ENCODE measurements at places on chromosomes 2 and 18.

- DNase-seq, result no peak
Measured at GRCh38 chr18:9047715-9048114, 54.8 kb upstream of the NDUFV2 start.

- DNase-seq, result no peak
Measured at GRCh38 chr2:232505856-232506255, 14.3 kb upstream of the PRSS56 start.

DNA sequence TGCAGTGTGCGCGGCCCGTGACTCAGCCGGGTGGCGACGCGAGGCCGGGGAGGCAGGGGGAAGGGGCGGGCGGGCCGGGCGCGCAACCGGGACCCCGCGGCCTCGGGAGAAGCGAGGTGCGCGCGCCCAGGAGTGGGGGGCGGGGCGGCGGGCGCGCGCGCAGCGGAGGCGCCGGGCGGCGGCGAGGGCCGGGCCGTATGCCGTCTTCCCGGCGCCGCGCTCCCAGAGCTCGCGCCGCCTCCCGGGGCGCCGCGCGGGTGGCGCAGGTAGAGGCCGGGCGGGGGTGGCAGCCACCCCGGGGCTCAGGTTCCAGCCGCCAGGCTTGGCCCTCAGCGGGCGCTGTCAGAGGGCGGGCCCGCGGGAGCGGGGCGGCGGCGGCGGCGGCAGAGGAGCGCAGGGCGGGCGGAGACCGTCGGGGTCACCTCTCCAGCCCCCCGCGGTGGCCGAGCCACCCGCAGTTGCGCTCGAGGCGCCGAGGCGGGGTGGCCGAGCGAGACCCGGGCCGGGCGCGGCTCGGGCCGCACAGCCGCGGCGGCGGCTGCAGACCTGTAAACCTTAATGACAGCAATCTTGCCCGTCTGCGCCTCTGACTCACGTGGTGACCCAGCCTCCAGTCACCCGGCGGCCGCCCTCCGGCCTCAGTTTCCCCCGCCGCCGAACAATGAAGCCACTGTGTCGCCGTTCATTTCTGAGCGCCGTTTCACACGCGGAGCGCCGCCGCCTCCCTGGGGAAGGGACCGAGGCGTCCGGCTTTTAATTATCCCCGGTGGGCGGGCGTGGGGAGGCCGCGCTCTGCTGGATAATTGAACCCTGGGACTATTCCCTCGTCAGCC, 25.3 kb upstream of the SMAD7 start:
- DNase-seq, result peak; percentile 47

GRCh38 chr18:45437366-45437765, 177.9 kb upstream of the SLC14A2 start:
- DNase-seq, result no peak

DNA sequence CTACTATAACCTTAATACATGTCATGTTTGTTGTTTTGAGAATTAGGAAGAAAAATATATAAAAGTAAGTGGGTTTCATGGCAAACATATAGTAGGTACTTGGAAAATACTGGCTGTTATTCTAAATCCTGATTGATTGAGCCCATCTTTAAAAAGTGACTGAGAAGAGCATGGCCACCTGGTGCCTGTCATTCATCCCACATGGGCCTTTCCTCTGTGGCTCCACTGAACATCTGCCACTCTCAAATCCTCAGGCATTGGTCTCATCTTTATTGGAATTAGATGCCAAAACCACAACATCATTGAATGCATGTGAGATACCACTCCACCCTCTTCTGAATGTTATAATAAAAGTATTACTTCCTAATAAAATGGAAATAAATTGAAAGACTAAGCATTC, 101.6 kb upstream of the TTN start:
- no peak for DNase-seq

DNA sequence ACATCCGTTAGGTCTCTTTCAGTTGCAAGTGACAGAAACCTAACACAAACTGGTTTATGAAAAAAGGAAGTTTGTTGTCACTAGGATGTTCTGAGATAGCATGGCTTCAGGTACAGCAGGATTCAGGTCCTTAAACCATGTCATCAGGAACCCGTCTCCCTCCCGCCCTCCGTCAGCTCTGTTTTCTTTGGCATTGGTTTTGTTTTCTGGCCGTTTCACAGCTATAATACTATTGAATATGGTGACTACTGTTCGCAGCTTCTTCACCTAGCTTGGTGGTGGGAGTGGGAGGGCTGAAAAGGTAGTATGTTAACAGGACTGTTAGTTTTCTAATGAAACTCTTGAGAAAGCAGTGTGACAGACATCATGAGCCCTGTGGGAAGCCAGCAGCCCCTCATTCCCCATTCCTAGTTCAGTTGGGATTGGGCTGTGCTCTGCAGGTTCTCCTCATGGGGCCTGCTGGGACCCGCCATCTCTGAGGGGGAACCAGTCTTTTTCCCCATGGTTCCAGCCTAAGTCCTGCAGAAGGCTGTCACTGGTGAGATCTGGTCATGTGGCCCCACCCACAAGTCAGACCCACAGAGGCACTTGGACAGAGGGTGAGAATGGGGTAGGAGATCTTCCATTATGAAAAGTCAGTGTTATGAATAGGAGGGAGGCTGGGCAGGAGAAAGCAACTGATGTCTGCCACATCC, 12.1 kb downstream of the PTMA start:
- no peak for DNase-seq

GRCh38 chr2:25042321-25043240, 705 bp downstream of the EFR3B start:
- DNase-seq, result peak; percentile 27

DNA sequence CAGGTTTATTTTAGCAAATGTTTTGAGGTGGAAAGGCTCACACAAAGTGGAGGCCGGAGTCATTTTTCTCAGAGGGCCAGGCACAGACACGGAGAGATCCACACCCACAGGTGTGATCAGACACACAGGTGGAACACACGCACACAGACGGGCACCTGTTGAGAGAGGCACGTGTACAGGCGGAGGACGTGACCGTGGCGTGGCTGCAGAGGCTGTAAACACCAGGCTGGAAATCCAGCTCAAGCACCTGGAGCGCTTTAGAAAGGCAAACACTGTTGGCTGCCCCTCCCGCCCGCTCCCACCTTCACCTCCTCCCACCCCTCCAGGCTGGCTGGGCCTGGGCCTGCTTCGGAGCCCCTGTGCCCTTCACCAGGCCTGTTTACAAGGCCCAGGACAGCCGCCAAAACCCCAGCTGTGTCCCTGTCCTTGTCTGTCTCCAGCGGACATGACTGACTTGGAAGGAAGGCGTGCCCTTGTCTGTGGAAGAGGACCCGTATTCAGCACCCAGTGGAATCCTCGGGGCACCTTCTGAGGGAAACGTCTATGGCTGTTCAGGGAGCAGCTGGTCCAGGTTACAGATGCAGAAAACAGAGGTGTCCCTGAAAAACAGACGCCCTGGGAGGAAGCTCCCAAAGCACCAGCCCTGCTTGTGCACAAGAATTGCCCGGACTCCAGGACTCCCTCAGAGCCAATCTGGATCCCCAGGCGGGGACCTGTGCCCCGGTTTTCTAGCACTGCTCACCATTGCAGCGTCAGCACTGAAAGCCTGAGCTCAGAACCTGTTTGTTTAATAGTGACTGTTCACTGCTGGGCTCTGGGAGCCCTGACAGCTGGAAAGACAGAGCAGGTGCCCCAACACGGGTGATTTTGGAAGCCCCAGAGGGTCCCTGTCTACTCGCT, 134.3 kb upstream of the HAAO start:
- no peak for DNase-seq

DNA sequence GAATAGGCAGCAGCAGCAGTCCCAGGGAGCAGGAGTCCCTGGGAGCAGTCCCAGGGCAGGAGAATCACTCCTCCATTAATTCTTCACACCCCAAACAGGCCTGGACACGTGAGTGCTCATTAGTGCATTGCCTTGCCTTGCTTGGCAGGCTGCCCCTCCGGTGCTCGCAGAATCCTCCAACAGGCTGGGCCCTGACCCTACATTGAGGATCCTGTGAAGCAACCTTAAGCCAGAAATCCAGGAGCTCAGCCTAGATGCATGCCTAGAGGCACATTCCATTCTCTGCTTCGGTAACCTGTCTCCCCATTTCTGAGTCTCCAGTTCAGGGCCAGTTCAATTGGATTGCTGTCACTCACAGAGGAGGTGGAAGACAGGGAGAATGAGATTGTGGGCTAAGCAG, 97.4 kb upstream of the LRATD1 start:
- peak; percentile 19 for DNase-seq

DNA sequence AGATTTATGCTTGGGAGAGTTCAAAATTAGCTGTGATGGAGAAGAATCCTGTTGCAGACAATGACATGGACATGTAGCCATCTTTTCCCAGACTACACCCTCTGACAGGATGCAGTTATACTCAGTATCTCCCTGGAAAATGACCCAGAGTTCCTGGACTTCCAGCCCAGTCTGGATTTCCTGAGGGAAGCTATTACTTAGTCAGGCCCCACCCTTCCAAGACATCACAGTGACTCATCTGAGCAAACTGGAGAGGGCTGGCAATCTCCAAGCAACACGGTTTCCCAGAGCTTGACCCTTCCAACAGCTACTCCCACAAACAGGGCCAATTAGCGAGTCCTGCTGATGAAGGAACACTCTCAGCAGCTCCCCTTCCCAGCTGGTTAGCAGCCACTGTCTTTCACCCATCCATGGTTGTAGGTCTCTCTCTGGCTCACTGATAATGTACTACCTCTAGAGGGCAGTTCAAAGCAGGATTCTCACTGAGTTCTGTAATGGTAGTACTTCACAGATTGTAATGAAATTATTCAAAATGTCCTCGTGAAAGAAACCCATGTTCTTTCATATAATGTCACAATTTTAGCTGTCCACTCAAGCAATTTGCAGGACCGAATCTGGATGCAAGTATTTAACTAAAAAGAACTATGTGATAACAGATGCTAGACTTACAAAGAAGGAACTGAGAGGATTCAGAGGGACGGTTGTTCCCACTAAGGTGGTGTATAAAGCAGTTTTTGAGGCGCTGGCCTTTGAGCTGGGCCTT, 110.2 kb downstream of the MDH1 start:
- peak; percentile 52 for DNase-seq

GRCh38 chr2:101619191-101619591, 78.3 kb upstream of the MAP4K4 start:
- DNase-seq, result peak; percentile 47

GRCh38 chr2:23489471-23490322, 104.7 kb downstream of the KLHL29 start:
- DNase-seq, result no peak

DNA sequence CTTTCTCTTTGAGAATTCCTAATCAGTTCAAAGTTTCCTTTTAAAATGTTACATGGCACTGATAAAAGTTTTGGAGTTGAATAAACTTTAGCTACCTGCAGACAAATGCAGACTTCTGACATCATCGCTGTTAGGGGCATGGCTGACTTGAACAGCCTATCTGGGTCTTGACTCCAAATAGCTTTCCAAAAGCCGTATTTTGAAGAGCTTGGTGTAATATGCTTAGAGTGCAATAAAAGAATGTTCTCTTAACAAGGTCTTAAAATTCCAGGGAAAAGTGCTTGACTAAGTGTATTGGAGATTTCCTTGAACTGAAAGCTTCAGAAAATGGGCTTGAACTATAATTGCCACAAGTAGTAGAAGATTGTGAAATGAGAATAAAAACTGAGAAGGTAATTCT, 342.9 kb upstream of the DCC start:
- DNase-seq, result no peak

GRCh38 chr18:21740538-21741311, at the start of gene MIB1:
Gene MIB1 (plus strand): TSS chr18:21740792. CDS start chr18:21741584, 792 bp downstream.
- peak; percentile 99 for DNase-seq

GRCh38 chr2:118696786-118697465, 150.5 kb downstream of the EN1 start:
- DNase-seq, result no peak

Data from testis (tissue), 5 donors.